ENCODE measurements at places on chromosomes 4 and X.

DNA sequence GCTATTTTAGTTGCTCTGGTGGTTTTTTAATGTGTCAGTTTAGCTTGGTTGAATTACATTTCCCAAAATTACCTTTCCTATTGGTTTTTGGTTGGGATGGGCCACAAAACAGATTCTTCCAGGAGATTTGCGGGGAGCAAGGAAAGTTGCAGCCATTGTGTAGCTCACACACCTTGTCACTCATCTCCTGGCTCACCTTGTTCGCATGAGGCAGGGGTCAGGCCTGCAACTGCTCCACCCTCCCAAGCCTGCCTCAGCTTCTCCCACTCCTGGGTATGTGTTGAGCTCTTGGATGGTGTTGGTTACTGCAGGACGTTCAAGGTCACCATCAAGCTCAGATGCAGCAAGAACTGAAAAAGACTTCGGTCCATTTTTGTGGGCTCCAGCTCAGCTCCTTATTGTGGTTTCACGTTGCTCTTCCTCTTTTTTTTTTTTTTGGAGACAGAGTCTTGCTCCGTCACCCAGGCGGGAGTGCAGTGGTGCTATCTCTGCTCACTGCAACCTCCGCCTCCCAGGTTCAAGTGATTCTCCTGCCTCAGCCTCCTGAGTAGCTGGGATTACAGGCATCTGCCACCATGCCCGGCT is 95.6 kb upstream of the METTL14 start:
- no peak for DNase-seq

- no peak for DNase-seq
Measured at GRCh38 chr4:188578657-188579056, 439.4 kb downstream of the TRIML1 start.

GRCh38 chrX:111869639-111870034 is 6.3 kb upstream of the TRPC5OS start:
- DNase-seq = peak; percentile 60

DNA sequence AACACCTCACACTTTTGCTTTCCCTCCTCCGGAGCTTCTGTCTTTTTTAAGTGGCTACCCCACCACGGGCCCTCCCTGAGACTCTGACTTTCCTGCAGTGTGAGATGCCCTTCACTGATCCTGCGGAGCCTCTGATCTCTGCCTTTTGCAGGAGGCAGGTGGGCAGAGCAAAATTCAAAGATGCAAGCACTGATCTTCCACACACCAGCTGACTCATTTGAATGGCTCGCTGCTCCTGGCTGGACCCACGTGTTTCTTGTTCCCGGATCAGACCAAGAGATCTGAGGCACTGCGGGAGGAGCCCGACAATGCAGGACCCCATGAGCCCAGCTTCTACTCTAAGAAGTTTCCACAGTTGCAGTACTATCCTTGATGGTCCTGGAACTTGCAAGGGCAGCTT is 1607.9 kb upstream of the TENM3 start:
- no peak for DNase-seq

- DNase-seq = no peak
Measured at GRCh38 chr4:38310446-38311043, 350.3 kb downstream of the PTTG2 start.

DNA sequence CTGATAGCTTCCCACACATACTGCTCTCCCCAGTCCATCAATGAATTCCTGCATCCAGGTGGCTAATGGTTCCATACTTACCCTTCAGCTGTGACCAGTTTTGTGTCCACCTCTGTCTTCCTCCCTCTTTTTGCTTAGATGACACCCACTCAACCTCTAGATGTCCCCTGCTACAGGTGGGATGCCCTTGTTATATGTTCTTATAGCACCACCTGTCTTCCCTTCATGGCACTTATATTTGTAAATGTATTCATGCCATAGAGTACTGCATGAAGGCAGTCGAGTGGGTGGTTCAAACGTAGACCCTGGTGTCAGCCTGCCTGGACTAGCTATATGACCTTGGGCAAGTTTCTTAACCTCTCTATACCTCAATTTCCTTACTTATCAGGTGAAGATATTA is 6.5 kb upstream of the USP46 start:
- DNase-seq = no peak

- peak; percentile 53 for DNase-seq
Measured at GRCh38 chr4:169070071-169070894, 60.2 kb upstream of the CBR4 start.

DNA sequence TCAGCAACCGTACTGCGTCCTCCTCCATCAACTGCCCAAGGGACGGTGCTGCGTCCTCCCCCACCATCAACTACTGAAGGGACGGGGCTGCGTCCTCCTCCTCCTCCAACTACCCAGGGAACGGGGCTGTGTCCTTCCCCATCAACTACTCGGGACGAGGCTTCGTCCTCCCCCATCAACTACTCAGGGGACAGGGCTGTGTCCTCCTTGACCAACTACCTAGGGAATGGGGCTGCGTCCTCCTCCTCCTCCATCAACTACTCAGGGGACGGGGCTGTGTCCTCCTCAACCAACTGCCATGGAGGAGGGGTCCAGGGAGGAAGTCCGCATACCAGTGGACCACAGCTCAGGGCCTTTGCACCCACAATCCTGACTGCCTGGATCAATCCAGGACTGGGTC is 24.4 kb downstream of the PPP2R3B start:
- no peak for DNase-seq

GRCh38 chr4:6749340-6750171 is 33.0 kb upstream of the KIAA0232 start:
- DNase-seq = peak; percentile 10

GRCh38 chr4:67659065-67659464 is 41.9 kb downstream of the UBA6 start:
- no peak for DNase-seq

- DNase-seq = no peak
Measured at GRCh38 chr4:7399440-7400234, 35.1 kb downstream of the PSAPL1 start.

Measured in NCI-H510A treated with DMSO at 0.1 percent for 48 hours (cell line).